HT1080 (cell line): ENCODE measurements at places on chromosomes 2 and 18.

GRCh38 chr2:105179469-105180372 is 61.8 kb upstream of the GPR45 start:
- peak; percentile 75 for DNase-seq

DNA sequence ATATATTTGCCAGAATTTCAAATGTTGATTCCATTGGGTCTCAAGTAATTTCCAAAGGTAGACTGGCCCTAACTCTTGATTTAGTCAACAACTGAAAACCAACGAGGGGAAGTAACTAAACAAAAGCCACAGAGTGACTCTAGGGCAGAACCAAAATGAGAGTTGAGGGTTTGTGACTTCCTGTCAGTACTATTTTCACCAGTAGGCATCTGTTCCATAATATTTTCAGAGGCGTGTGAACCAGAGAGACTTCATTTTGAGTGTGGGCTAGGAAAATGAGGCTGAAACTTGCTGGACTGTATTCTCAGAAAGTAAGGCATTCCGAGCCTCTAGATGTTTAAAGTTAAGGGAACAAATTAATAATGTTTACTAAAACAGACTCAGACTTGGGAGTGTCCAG is 70.6 kb downstream of the GDF7 start:
- no peak for DNase-seq

DNA sequence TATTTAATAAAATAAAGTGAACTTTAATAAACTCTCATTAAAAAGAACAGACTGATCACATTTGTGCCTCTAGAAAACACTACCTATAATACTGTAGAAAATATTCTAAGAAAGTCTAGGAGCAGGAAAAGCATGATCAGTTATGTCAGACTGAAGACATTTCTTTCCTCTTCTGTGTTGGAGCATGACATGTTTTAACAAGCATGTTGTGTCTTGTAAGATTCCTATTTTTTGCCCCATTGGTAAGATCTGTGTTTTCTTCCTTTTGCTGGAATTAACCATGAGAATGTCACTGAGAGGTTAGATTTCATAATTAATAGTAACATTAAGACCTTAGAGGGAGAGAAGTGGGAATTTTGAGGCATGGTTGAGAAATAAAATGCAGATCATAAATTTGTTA is 27.7 kb downstream of the LAMA3 start:
- no peak for DNase-seq

GRCh38 chr2:131023758-131024157 is 69.5 kb downstream of the FAM168B start:
- no peak for DNase-seq

GRCh38 chr2:166658901-166659300 is 164.9 kb upstream of the SCN7A start:
- no peak for DNase-seq

DNA sequence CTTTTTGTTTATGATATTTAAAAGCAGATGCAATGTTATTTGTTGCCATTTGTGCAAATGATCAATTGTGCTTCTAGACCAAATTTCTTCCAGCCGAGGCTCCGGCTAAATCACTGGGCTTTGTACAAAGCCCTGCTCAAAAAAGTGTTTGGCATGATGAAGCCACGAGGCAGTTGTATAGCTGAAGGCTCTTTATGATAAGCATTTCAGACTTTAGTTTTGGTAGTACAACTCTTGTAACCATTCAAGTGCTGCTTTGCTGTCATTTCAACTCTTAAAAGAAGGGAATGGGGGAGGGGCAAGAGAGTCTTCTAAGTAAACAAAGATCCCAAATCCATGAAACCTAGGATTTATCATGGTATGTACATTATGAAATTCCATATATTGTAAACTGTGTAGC is 3.3 kb upstream of the ZNF532 start:
- no peak for DNase-seq

DNA sequence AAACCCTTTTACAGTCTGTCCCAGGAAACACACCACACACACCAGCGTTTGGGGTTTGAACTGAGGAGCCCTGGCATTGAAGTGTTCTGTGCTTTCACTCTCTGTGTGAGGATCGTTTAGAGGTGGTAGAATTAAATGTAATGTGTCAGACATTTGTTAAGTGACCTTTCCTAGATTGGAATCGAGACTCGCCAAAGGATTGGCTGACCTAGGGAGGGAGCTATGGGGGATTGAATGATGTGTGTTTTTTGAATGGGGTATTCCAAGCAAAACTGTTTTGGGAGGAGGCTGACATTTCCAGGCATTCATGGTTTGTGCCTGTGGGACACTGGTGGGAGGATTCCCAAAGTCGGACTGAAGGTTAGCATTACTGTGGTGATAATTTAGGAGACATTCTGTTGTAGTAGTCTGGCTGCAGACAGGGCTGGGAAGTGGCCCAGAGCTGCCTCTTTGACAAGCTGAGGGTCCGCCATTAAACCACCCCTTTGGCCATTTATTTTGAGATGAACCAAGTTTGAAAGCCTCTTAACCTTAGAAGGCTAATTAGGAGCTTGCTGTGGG is 1.7 kb downstream of the MYO1B start:
- no peak for DNase-seq

GRCh38 chr2:69095305-69095704 is 82.3 kb downstream of the ANTXR1 start:
- DNase-seq: no peak

GRCh38 chr2:31920962-31921361 is 89.8 kb downstream of the MEMO1 start:
- no peak for DNase-seq

DNA sequence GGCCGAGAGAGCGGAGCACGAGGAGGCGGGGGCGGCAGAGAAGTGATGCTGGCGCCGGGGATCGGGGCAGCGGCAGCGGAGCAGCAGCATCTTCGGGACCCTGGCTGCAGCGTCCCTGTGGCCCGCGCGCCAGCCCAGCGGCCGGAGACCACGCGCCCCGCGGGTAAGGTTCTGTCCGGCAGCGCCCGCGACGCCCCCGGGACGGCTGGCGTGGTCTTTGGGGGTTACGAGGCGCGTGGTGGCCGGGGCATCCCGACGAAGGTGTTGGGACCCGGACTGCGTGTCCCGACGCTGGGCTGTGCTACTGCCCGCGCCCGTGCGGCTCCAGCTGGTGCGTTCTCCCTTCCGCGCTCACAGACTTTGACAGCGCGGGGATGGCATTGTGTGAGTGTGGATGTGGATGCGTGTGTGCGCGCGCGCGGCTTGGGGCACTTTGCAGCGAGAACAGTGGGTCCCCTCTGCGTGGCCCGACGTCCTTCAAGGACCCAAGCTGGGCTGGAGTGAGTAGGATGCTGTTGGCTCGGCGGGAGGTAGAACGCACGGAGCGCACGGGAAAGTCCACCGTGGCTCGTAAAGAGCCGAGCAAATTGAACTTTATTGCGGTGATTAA is 405.0 kb downstream of the XIRP2 start:
- DNase-seq: peak; percentile 20

GRCh38 chr18:67954594-67954993 is 438.1 kb upstream of the DSEL start:
- DNase-seq: no peak

DNA sequence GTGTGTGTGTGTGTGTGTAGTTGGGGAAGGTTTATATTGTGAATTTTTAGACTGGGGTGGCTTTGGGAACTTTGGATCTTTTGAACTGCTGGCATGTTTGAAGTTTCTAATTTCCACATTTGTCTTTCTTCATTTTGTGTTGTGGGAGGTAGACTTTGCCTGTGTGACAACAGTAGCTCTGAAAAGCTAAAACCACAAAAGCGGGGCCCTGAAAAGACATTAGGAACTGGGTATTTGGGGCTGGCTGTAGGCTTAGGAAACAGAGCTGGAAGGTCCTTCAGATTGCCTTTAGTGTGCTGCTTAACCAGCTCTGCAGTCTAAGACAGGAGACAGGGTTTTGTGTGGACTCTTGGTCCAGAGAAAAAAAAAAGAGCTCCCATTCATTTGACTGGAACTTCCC is 27.2 kb upstream of the DOCK10 start:
- no peak for DNase-seq

DNA sequence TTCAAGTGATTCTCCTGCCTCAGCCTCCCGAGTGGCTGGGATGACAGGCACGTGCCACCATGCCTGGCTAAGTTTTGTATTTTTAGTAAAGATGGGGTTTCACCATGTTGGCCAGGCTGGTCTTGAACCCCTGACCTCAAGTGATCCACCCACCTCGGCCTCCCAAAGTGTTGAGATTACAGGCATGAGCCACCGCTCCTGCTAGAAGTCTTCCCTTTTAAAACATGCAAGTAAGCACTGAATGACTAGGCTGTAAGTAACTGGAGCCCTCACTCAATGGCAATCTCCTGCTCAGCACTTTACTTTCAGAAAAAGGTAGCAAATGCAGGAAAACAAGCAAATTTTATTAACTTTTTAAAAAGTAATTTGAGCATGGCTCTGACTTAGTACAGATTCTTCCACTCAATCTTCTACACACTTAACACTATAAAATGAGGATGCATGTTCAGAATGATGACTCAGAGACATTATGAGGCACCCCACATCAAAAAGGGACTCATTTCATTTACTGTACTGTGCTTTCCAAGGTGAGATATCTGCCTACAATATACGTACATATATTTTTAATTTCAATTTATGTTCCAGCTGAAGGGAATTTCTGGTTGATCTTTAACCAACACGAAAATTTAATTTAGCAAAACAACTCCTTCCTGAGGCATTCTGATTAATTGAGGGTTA is 6.6 kb upstream of the NCK2 start:
- peak; percentile 38 for DNase-seq

- DNase-seq: no peak
These were observed 1382.8 kb upstream of the CELF4 start for GRCh38 chr18:38948436-38948835.

DNA sequence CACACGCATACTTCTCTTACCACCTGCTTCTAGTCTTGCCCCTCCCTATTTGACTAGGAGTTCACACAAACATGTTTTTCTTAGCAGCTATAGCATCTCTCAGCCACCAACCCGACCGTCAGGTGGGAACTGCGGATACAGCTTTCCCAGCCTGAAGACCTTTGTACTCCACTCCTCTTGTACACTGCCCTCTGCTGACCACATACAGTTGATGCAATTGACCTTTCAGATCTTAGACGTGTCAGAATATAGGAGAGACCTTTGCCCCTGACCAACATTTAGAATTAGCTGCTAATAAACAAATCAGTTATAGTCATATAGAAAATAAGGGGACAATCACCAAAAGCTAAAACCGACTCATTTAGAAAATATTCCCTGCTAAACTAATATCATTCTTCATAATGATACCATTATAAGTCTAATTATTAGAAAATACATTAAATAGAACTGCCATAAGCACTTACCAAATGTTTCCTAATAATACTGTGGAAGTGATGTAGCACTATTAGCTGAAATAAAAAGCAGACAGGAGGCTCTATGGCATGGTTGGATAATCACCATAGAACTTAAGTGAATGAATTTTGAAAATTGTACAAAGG is 208.4 kb downstream of the RAD51AP2 start:
- DNase-seq: peak; percentile 50

DNA sequence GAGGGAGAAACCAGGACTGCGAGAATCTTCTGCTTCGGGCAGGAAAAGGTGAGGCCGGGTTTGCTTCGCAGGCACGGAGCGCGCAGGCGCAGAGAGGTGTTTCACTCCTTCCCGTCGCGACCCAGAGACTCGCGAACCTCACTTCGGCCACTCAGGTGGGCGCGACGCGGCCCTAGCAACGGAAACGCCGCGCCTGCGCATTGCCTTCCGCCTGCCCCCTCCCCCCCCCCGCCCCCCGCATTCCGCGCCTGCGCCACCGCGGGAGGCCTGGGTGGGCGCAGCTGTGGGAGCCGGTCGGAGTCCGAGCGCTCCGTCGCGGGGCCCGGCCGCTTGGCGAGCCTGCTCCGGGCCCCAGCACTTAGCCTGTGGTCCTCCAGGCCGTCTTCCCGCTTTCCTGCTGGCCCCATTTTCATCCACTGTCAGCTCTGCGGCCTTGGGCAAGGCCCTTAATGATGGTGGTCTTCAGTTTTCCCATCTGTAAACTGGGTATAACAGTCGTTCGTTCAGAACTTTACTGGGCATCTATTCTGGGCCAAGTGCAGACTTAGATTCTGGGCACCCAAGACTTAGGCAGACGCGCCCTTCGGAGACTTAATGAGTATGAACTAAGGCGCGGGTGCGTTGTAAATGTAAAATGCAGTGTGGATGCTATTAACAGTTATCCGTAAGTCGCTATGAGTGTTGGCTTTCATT is 62.1 kb upstream of the ACKR3 start:
- DNase-seq: no peak

GRCh38 chr18:34531110-34531509 is 179.0 kb upstream of the DTNA start:
- DNase-seq: no peak

- DNase-seq: peak; percentile 15
These were observed 255.7 kb upstream of the THUMPD2 start for GRCh38 chr2:40034801-40035200.

DNA sequence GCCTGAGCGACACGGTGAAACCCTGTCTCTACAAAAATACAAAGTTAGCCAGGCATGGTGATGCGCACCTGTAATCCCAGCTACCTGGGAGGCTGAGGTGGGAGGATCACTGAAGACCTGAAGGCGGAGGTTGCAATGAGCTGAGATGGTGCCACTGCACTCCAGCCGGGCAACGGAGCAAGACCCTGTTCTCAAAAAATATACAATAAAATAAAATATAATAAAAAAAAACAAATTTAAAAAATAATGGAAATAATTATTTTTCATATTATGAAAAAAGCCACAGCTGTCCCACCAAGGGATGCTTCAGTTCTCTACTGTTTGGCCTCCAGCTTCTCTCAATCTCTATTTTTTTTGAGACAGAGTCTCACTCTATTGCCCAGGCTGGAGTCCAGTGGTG is 10.4 kb downstream of the SLC19A3 start:
- DNase-seq: no peak

GRCh38 chr2:217585362-217585761 is 417.4 kb downstream of the TNS1 start:
- DNase-seq: no peak

DNA sequence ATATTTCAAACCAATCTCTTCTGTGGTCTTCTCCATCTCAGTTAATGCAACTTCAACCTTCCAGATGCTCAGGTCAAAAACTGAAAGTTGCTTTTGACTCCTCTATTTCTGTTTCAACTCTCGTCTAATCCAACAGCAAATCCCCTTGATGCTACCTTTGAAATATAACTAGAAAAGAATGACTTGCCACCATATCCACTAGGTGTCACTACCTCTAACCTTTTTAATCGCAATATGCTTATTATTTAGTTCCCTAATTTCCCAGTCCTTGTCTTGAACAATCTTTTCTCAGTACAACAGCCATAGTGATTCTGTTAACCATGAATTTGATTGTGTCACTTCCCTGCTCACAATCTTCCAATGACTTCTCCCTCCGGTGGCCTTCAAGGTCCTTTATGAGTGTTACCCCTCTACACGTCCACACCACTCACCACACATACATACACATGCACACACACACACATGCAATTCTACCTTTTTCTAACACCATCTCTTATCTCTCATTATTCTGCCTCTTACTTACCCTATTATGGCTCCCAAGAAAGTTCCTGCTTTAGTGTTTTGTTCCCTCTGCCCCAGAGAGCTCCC is 245.5 kb upstream of the KCNJ3 start:
- DNase-seq: peak; percentile 42

DNA sequence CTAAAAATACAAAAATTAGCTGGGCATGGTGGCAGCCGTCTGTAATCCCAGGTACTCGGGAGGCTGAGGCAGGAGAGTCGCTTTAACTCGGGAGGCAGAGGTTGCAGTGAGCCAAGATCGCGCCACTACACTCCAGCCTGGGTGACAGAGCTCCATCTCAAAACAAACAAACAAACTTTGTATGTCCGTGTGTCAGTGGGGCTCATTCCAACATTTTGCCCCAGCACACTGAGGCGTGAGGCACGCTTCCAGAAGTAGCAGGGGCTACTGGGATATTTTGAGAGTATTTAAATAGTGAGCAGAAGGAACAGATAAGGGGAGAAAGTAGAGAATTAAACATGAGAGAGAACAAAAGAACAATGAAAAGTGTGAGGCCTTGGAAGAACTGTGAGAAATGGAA is 83.3 kb upstream of the TANK start:
- no peak for DNase-seq
